ENCODE measurements at places on chromosomes 6 and 20.

- DNase-seq = peak; percentile 46
Measured at GRCh38 chr20:32091888-32092346, 17.6 kb upstream of the TM9SF4 start.

DNA sequence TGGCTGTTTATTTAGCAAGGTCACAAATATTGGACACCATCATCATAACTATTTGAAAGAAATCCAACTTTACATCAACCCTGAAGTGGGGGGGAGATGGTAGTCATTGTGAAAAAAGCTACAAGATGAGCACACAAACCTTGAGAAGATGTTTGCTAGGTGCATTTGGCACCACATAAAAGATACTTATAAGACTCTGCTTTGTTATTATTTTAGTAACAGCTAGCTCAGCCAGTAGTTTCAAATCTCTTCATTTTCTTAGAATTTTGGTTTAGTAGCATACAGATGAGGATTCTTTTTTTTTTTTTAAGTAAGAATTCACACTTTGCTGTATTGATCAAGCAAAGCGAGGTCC, 14.4 kb downstream of the ADTRP start:
- DNase-seq = no peak

DNA sequence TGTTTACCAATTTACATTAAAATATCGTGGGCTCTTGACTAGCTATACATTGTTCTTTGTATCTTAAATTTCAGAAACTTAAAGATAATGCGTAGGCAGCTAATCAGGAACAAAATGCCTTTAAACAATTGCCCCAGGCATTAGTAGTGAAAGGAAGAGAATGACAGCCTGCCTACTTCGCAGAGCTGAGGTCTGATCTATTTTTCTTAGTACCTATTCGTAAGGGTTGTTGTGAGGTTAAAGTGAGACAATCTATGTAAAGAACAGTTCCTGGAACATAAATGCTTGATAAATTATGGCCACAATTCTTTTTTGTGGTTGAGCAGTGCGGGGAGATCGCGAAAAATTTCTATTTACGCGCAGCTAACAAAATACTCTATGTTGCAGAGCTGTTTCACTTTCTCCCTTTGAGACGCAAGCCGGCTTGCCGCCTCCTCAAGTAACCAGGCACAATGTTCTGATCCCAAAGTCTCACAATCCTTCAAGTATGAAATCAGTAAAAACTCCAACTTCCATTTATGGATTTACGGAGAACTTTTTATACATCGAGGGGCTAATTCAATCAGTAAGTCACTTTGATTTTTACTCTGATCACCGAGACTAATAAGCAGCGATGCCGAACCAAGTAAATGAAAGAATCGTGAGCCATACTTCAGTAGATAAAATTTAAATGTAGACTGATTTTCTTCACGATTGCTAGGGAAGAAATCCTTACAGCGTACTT, 878 bp upstream of the PNRC1 start:
- DNase-seq = peak; percentile 45

GRCh38 chr20:54668271-54669039, 193.1 kb downstream of the DOK5 start:
- DNase-seq = peak; percentile 3

GRCh38 chr6:1463275-1463674, 73.9 kb downstream of the FOXF2 start:
- DNase-seq = no peak

DNA sequence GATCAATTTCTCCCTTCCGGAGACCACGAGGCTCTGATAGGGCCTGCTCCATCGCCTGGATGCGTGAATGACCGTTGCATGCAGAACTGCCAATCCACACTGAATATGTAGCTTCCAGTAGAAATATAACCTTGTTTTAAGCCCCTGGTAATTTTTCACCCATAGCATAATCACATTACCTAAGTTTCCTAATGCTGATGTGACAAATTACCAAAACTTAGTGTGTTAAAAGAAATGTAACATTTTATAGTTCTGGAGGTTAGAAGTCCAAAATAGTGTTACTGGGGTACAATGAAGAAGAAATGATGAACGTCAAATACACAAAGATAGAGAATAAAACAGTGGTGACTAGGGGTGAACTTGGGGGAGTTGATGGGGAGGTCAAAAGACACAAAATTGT, 22.0 kb upstream of the SIRPD start:
- DNase-seq = no peak

All from activated naive CD4-positive, alpha-beta T cell (primary cell).